ENCODE measurements at places on chromosomes 2 and 18.

GRCh38 chr2:70870790-70871189 is 35.2 kb upstream of the CD207 start:
- DNase-seq: no peak

- peak; percentile 36 for DNase-seq
Observed at GRCh38 chr2:112634153-112634873, 11.4 kb upstream of the SLC20A1 start.

DNA sequence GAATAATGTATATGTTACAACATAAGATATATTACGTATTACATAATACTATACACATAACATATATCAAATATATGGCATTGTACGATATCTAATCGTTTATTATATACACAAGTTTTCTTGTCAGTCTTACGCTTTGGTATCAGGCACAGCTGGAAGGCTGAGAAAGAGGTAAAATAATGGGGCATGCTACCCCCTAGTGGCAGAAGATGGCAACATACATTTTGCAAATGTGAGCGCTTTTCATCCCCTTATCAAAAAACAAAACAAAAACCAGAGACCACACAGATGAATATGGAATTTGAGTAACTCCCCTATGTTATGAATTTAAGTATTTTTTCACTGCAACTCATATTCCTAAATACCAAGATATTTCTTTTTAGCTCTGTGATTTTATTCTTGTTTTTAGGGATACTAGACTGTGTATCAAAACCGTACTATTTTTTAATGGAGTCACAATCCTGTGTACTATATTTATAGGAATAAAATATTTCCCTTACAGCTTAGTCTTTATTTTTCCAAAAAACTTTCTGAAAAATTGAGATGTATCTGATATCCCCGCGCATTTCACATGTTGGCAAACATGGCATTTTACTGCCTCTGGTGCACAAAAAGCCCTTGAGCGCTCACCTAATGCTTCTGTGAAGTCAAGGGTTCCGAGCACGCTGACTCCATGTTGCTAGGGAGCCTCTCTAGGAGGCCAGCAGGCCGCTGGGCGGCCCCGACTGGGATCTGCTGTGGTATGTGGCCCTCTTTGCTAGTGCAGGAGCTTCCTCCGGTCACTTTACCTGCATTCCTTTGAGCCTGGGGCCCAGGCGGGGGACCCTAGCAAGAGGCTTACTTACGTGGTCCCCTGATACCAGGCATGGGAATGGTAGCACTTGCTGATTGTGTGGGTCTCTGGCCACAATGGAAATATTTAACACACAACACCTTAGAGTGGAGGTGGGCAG is 62.5 kb downstream of the SLC4A3 start:
- DNase-seq: peak; percentile 66

GRCh38 chr2:122273785-122274419 is 518.5 kb downstream of the TSN start:
- no peak for DNase-seq

- DNase-seq: no peak
Observed at GRCh38 chr18:58697146-58697545, 25.9 kb downstream of the MALT1 start.

DNA sequence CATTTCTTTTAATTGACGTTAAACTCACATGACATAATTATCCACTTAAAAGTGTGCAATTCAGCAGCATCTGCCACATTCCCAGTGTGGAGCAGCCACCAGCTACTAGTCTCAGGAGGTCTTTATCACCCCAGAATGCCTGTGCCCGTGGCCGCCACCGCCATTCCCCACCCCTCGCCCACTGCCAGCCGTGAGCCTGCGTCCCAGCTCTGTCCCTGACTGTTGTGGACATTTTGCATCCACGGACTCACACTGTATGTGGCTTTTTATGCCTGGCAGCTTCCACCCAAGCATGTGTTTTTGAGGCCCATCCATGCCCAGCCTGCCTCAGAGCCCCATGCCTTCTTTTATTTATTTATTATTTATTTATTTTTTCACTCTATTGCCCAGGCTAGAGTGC is 9.2 kb downstream of the BOK start:
- DNase-seq: no peak

GRCh38 chr2:194385376-194385775 is 1271.7 kb upstream of the SLC39A10 start:
- no peak for DNase-seq

GRCh38 chr18:48601343-48601742 is 62.5 kb downstream of the CTIF start:
- DNase-seq: no peak
